ENCODE measurements at places on chromosomes 11 and 22.
A peak's percentile ranks its signal among the peaks of the same experiment; 100 is the strongest.

DNA sequence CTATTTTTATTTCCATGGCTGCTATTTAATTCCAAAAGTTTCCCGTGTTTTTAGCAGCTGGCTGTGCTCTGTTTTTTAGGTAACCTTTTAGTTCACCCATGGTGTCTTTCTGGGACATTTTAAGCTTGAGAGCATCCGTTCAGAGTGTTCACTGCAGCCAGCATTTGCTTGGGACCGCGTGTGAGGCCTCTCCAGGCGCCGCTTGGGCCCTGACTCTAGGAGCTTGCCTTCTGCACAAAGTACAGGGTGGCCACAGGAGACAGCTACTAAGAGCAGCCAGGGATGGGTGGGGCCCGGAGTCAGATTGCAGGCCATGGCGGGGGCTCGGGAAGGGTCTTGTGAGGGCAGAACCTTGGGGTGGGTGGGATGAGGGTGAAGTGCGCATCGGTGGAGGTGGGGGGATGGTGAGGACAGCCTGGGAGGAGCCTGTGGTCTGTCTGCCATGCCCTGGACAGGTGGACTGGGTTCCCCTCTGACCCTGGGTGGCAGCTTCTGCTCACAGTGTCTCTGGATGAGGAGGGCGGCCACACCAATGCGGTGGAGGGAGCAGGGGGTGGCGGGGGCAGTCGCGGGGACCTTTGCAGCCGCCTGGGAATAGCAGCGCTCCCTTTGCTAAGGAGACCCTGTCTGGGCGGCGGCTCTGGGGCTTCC lies 288.1 kb downstream of the TBC1D22A start:
- DNase-seq, result no peak

DNA sequence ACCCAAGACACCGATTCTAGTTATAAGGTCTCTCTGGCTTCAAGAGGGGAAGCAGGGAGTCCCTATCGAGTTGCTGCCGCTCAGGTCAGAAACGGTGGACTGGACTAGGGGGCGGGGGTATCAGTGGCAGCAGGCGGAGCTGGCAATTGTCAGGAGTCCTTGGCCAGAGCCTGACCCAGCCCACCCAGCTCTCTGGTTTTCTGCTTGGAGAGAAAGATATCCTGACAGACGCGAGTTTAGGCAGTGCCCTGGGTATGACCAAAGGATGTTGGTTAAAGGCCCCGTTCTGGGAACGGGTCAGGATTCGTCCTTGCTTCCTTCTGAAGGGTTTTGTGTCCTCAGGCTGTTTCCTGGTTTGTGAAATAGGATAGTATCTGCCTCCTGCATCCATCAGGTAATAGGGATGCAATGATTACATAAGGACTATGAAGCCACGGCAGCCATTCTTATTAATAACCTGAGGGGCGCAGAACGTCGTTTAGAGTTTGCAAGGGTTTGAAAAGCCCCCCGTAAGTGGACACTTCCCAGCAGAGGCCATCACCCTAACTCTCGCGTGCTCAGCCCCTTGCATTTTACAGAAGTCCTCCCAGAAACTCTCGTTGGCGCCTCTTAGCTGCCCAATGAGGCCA lies 700 bp upstream of the DEPDC5 start:
- peak; percentile 6 for DNase-seq

GRCh38 chr11:587978-588380 lies 11.7 kb downstream of the PHRF1 start:
- DNase-seq, result peak; percentile 20

- DNase-seq, result no peak
Measured at GRCh38 chr22:20542055-20542454, 34.6 kb downstream of the MED15 start.

GRCh38 chr22:49017482-49018329 lies 810.0 kb downstream of the BRD1 start:
- DNase-seq, result no peak

DNA sequence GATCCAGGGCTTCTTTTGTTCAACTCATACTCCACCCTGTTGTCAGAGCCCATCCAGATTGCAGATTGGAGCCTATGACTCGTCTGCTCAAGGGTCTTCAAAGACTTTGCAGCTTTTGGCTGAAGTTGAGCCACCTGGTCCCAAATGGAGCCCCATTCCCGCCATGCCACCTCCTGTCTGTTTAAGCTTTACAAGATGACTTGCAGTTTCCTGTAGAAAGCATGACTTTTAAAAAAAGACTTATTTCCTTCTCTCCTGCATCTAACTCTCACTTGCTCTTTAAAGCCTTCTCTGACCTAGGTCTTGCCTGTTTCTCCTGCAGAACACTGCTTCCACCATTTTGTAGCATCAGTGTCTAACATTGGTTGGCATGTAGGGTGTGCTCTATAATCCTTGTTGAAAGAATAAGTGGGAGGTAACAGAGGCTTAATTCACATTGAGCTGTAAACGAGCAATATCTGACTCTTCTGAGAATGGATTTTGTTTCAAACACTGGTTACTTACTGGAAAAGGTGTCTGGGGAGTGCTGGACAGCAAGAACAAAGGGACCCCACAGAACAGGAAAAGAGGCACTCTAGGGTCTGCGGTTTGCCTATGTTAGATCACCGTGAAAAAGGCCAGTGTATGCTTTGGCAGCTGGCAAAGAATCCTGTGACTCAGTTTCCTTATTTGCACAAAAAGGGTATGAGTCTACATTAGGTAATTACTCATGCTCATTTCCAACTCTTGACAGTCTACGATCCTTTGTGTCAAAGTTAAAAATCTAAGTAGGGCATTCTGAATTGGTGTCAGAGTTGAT lies 30.3 kb downstream of the NF2 start:
- peak; percentile 40 for DNase-seq

DNA sequence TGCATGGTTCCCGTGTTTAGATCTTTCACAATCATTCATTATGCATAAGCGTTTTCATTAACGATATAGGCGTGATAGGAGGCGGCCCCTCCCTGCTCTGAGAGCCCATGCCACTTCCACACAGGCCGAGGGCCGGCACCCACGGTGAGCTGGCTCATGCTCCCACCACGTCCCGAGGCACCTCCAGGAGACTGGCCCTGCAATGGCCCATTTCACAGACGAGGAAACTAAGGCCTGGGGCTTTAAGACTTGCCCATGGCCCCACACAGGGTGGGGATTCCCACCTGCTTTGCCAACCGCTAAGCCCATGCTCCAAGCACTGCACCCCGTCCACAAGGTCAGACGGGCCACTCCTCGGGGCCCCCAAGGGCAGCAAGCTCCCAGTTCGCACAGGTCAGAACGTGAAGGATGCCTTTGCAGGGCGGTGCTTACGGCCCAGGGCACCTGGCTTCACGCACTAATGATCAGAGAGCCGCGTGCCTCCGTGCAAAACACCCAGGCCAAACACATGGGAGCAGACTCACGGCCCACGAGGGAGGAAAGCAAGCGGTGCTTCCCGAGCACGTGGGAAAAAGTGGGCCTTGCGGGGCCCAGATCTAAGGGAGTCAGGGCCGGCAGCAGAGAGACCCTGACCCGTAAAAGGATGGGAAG lies 8.3 kb downstream of the OSBPL5 start:
- DNase-seq, result no peak

DNA sequence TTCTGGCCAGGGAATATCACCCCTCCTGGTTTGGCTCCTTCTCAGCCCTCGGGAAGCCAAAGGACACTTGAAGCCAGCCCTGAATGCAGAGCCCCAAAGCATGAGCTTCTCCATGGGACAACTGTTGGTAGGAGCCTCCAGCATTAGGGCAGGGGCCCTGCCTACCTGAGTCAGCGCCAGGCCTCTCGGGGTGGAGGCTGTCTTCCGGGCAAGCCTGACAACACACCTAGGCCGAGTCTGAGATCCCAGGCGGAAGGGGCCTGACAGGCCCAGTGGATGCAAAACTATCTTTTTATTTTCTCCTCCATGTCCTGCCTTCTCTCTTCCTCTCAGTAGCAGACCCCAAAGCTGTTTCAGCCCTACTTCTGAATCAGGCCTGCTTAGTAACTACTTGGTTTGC lies 27.6 kb downstream of the RCOR2 start:
- DNase-seq, result no peak

- no peak for DNase-seq
Measured at GRCh38 chr22:19239464-19239863, 52.1 kb downstream of the CLTCL1 start.
